ENCODE measurements at places on chromosomes 1 and 21.

- peak; percentile 36 for DNase-seq
Observed at GRCh38 chr1:1988061-1988945, 15.3 kb downstream of the CFAP74 start.

GRCh38 chr21:45364468-45365185 is 40.3 kb upstream of the COL18A1 start:
- no peak for DNase-seq

DNA sequence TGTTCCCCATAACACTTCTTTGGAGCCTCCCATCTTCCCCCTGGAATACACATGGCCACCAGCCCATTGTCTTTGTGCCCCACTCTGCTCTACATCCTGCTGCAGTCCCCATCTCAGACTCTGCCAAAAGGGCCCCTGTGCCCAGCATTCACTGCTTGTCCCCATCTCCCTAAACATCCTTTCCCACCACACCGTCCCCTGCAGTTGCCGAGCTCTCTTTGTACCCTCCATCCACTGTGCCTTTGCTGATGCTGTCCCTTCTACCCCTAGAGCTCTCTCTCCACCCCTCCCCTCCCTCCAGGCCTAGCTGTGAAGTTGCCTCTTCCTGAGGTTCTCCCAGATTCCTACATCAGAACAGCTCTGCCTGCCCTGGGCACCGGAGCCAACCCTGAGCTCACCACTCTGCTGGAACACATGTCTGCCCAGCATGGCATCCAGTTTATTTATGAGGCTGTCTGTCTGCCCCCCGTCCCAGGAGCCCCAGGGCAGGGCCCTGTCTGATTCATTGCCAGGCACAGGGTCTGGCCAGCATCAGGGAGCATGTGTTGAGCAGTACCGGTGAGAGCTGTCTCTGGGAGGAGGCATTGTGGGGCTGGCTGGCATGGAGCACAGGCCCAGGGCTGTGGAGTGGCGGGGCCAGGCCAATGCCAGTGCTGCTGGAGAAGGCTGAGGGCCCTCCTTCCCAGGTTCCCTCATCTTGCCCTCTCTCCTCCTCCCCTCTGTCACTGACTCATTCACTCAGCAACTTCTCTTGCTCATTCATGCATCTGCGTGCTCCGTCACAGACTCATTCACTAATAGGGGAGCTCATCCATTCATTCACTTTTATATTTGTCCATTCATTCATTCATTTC is 28.8 kb downstream of the EDN2 start:
- no peak for DNase-seq

- DNase-seq, result no peak
Observed at GRCh38 chr1:113190078-113190477, 117.1 kb downstream of the LRIG2 start.

DNA sequence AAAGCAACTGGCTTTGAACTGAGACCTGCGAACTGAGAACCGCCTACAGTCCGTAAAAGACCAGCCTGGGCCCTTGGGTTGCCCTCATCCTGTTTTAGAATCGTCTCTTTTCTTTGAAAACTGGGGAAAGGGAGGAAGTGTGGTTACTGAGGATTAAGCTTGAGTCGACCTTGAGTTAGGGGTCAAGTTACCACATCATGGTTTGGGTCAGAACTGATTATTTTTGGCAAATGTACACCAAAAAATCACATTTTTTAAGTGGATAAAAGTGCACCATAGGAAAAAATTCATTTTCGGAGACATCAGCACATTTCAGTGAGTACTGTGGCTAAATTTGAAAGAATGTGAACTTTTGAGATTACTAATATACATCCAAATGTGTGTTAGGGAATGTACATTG is 76.9 kb upstream of the KAZN start:
- no peak for DNase-seq

GRCh38 chr1:172637522-172637921 is 21.4 kb upstream of the FASLG start:
- no peak for DNase-seq

DNA sequence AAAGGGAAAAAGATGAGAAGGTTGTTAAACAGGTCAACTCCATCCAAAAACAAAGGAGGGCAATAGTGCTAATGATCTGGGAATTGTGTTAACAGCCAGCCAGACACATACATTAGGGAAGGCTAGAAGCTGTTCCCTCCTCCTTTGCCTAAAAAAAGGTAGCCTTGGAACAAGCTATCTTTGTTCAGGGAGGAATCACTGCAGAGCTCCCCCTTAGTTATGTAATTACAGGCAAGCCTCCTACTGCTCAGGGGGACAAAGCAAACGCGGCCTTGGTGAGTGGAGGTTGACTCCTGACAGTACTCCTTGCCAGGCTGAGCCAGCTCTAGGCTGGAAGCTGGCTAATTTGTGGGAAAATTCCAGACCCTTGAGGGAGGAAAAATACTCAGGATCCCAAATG is 97.6 kb downstream of the VAV3 start:
- peak; percentile 55 for DNase-seq

DNA sequence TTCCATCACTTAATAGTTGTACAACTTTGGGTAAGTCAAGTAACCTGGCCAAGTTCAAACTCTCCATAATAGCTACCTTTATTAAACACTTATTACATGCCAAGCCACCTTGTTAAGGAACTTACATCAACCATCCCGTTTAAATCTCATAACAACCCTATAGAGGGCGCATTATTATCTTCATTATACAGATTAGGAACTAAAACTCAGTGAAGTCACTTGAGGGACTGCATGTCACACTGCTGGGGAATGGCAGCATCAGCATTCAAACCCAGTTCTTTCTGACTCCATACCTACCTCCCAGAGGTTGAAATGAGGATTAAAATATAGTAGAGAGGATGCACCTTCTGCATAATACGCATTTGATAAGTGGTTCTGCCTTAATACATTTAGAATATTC is 47.1 kb upstream of the PLA2G2C start:
- DNase-seq, result no peak

GRCh38 chr1:229585338-229585737 is 26.8 kb upstream of the ABCB10 start:
- no peak for DNase-seq

GRCh38 chr1:94903280-94904009 is 23.5 kb downstream of the CNN3 start:
- no peak for DNase-seq

GRCh38 chr1:236560213-236560771 is 36.5 kb downstream of the LGALS8 start:
- DNase-seq, result peak; percentile 10

DNA sequence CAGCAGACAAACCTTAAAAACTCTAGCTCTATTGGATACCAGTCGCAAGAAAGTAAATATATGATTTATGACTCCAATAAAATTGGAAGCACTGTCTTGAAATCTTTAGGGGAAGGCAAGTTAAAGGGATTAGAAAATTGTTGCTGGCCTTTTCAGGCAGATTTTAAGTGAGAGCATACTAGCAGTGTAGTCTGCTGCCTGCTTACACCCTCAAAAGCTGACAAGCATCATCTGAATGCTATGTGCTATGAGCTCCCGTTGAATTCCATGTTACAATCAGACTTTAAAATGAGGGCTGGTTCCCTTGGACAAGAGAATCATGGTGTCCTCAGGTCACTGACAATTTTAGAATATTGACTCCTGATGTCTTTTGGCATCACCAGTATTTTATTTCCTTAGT is 271.1 kb upstream of the C1orf105 start:
- no peak for DNase-seq

- peak; percentile 68 for DNase-seq
Observed at GRCh38 chr21:45323487-45324311, 36.0 kb upstream of the POFUT2 start.

DNA sequence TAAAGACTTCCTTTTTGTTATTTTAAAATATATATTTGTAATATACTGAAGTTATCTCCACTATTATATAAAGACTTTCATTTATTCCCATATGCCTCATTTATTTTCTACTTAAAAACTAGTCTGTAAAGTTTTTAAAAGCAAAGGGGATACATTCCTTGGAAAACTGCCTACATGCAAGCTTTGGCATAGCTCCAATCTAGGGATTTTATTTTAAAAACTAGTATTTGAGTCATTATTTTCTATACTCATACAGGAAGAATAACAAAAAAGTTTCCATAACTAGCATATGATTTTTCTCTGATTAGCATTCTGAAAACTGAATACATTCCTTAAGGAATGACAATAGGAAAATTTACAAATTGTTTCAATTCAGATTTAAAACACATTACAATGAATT is 88.9 kb downstream of the COL24A1 start:
- no peak for DNase-seq

- DNase-seq, result no peak
Observed at GRCh38 chr1:30476911-30477459, 246.4 kb downstream of the MATN1 start.

DNA sequence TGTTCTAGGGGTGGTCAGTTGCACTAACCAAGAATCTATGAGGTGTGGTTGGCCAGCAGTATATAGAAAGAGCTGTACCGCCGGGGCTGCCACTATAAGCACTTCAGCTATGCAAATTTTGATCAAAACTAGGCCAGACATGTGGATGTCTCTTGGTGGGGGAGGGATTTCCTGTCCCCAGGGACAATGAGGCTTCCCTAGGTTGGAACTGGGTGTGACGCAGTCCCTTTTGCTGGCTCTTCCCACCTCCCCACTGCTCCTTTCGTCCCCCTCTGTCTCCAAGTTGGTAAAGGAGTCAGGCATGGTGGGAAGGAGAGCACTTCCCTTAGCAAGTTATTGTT is 13.6 kb downstream of the SDCCAG8 start:
- no peak for DNase-seq

DNA sequence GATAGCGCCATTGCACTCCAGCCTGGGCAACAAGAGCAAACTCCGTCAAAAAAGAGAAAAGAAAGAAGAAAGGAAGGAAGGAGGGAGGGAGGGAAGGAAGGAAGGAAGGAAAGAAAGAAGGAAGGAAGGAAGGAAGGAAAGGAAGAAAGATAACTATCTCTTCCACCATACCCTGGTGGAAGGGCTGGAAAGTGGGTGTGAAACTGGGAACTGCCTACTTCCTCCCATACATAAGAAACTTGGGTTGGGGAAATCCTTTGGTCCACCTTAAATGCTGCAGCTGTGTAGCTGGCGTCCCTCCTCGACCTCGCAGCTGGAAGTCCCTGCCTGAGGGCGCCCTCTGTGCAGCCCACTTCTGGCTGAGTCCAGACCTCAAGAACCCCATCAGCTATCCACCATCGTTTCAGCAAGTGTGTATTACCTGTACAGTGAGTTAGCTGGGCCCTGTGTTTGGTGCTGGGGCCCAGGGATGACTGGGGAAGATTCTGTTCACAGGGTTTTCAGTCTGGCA is 4.6 kb upstream of the FAM167B start:
- no peak for DNase-seq

DNA sequence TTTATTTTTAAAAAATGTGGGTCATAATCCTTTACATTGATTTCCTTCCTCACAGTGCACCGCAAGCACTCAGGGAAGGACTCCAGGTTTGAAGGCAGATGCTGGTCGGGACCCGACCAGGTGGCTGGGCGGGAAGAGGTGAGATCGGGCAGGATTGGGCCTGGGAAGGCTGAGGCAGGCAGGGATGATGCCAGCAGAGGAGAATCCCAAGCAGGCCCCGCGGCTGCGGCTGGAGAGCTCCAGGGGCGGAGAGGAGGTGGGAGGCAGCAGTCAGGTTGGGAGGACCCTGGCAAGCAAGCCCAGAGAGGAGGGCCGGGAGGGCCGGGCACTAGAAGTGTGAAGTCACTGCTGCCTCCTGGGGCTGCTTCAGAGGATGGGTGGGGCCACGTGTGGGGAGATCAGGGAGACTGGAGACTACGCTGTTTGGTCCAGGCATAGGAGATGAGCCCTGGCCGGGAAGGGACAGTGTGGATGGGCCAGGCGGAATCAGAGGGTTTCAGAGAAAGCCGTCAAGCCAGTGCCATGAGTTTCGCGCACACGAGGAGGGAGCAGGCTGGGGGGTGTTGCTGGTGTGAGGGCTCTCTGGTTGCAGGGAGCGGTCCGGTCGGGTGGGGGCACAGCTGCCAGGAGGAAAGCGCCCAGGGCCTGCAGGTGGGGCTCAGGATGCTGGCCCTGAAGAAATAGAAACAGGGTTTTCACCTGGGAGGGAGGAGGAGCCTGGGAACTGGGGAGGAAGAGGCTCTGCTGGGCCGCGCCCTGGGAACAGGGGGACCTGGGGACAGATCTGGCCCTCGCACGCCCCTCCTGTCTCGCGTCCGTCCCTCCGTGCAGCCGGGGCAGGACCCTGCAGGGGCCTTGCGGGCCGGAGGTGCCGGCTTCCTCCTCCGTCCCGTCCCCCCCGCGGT is 888 bp upstream of the COL18A1 start:
- peak; percentile 68 for DNase-seq

DNA sequence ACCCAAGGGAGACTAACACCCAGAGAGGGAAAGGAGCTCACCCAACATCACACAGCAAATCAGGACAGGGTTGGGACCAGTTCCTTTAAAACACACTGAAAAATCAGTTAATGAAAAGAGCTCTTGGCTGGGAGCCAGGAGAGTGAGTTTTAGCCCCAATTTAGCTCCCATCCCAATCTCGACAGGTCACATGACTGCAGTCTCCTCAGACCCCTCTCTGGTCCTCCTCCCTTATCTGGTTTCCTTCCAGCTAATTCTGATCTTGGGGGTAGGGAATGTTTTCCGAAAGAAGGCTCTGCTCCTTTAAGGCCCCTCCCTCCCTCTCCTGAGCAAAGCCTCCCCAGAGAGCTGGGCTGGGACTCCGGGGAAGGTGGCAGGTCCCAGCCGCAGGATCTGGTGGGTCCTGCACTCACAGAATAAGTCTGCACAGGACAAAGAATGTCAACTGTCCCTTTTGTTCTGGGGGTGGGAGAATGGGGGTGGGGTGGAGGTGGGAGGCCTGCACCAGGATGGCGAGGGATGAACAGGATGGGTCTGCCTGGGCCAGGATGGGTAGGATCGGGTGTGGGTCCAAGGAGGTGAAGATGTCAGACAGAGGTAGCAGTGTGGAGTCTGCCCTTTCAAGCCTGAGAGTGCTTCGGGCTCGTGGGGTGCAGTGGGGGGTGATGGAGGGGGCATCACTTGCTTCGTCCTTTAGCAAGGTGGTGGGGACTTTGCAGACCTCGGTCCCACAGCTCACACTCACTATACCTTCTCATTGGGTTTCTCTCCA is 57.3 kb upstream of the SSBP3 start:
- DNase-seq, result no peak

DNA sequence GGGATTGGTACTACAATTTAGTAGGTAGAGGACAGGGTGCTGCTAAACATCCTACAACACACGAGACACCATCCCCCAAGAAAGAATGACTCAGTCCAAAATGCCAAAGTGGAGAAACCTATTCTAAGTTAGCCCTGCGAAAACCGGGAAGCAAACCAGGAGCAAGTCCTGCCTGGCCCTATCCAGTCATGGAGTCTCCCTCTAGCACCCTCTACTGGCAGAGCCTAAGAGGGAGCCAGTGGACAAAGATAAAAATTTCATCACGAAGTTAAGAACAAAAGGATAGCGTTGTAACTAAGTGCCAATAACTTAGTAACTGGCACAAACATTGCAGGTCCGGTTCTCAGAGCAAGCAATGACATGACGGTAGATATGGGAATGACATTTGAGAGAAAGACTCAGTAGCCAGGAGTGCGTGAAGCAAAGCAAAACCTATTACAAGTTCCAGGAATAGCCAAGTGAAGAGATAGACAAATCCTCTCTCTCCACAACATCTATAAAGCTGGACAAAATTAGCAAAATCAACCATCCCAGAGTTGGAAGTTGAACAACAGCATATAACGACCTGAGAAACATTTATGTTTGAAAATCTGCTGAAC is 383.5 kb downstream of the OMA1 start:
- peak; percentile 55 for DNase-seq

Data from iPS-NIHi11 (cell line).